ENCODE measurements at places on chromosomes 3 and 15.

DNA sequence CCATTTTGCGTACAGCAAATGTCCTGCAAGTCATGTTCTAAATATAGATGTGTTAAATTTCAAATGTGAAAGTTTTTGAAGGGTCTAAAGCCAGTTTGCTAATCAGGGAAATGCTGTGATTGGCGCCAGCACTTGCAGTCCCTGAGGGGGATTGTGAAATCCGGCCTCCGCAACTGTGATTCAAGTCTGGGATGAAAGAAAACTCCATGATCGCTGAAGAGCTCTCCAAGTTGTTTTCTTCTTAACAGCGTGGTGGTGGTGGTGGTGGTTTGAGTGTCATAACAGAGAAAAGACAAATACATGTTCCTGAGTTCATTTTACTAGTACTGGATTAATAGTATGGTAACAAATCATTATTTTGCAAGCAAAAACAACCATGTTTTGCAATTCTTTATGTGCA lies 51.8 kb downstream of the MITF start:
- no peak for DNase-seq

GRCh38 chr15:47136236-47136635 lies 581.1 kb upstream of the SEMA6D start:
- no peak for DNase-seq

GRCh38 chr3:149658744-149659497 lies 1.1 kb upstream of the WWTR1 start:
- no peak for DNase-seq

GRCh38 chr15:58639002-58639756 lies 110.3 kb downstream of the ADAM10 start:
- no peak for DNase-seq

GRCh38 chr15:78730955-78731354 lies 80.3 kb downstream of the ADAMTS7 start:
- no peak for DNase-seq

DNA sequence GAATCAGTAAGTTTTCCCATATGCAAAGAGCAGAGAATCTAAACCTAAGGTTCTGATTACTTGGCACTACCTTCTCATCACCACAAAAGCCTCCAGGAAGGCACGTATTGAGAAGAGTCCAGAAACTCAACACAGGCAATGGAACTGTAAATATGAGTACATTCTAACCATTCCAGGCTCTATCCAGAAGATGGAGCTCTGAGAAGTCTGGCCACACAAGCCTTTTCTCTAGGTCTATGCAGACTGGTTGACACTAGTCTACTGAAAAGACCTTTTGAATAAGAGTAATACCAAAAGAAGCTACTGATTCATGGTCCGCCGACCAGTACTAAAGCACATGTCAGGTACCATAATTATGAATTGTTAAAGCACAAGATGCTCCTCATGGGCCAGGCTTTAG lies 12.2 kb upstream of the NCKIPSD start:
- no peak for DNase-seq

DNA sequence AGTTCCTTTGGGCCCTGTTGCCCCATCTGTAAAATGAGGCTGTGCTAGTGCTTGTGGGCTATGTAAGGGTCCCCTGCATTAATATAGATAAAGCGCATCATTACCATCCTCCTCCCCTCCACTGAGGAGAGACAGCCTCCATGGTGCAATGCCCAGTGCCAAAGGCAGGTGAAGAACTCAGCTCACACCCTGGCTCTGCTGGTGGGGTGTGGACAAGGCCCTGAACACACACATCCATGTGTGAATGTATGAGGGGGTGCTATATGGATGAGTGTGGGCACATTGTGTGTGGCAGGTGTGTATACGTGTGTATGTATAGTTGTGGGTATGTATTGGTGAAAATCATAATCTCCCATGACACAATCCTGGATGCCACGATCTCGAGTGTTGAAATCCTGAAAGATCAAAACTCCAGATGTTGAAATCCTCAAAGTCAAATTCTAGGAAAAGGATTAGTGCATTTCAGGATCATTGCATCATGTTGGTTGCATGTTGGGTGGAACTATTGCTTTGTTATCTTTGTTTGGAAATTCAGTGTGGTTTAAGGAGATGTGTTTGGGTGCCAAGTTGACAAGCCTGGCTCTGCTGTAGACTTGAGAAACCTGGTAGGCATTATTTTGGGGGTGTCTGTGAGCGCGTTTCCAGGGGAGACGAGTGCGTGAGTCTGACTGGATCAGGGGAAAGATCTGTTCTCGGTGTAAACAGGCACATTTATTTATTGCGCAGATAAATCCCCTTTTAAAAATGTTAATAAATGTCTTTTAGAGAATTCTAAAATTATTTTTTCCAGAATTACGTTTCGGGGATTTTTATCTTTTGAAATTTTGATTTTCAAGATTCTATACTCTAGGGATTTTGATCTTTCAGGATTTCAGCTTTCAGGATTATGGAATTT lies 42.0 kb upstream of the SEC61A1 start:
- no peak for DNase-seq

- peak; percentile 32 for DNase-seq
Measured at GRCh38 chr15:25181293-25182097, 226.7 kb downstream of the SNRPN start.

- no peak for DNase-seq
Measured at GRCh38 chr3:65671004-65671403, 367.7 kb downstream of the MAGI1 start.

DNA sequence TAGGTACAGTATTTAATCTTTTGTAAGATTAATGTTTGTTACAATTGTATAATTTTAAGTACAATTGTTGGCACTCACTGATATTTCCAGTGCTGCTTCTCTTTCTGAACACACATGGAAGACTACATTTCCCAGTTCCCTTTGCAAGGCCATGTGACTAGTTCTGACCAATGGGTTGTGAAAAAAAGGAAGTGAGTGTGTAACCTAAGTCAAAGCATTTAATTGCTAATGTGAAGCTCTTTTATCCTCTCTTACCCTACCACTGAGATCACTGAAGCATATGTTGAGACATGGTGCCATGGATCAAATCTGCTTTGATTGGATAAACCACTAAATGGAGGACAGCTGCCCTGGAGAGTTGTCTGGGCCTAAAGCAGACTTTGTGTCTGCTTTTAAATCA lies 83.9 kb upstream of the PLXND1 start:
- DNase-seq = no peak

DNA sequence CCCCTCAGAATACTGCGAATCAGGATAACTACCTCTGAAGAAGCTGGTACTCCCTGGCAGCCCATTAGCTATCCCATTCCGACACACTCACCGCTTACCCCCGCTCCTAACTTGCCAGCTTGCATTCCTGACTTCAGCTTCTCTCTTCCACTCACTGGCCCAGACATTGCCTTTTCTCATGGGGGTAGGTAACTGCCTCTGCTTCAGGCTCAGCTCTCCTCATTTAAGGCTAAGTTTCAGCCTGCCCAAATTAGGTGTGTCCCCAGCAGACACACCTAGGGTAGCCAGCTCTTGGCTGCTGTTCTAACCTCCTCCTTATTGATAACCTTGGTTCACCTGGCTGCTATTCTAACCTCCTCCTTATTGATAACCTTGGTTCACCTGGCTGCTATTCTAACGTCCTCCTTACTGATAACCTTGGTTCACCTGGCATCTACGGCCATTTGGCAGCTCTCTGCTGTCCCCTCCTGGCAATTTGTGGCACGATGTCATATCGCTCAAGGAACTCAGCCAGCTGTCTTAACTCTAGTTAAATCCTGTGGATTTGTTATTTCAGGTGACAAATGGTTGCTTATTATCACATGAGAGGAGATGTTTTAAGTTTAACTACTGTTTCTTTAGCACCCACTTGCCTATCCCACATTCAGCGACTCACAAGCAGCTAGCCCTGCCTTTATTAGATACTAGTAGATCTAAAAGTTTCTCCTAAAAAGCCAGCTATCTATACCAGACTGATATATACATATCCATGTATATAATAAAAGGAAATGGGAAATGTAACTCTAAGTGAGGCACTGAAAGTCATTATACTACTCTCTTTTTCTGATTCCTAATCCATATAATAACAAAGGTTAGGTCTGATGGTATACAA lies 106.5 kb upstream of the ACP3 start:
- no peak for DNase-seq

GRCh38 chr15:64096668-64097384 lies 1.0 kb downstream of the SNX1 start:
- no peak for DNase-seq

DNA sequence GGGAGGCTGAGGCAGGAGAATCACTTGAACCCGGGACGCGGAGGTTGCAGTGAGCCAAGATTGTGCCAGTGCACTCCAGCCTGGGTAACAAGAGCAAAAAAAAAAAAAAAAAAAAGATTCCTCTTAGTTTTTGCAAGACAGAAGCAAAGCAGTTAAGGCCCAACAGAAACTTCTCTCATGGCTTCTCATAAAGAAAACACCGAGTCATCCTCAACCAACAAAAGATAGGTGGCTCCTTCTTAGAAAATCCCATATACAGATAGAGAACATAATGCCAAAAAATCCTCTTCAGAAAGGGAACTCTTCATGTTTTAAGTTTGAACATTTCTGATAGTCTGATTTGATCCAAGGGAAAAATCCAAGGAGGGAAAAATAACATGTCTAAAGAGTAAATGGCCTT lies 12.5 kb upstream of the SKIL start:
- no peak for DNase-seq

DNA sequence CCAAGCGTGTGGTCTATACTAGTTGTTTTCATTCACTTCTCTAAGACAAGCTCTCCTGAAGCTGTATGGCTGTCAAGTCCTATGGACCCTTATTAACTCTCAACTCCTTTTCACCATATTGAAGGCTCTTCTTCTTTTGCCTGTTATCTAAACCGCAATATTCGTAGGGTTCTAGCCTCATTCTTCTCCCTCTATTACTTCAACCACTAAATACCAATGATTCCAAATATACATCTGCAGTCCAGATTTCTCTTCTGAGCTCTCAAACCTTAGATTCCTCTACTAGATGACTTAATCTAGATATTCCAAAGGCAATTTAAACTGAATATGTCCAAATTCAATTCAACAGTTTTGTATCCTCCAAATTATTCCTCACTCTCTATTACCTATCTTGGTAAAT lies 24.6 kb downstream of the AQR start:
- no peak for DNase-seq

DNA sequence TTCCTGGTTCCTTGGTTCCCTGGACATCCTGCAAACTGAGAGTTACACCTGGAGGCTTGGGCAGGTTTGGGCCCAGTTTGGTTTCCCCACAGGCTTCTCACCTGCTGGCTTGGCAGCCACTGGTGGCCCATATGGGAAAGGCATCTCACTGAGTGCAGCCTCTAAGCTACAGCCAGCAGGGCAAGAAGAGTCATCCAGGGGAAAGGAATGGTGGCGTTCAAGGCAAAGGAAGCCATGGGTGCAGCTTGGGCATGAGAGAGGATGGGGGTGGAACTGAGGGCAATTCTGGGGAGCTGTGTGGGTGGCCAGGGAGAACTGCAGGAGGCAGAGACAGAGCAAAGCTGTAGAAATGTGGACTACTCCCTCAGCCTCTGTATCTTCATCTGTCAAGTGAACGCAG lies 106.4 kb downstream of the EPHB1 start:
- no peak for DNase-seq

DNA sequence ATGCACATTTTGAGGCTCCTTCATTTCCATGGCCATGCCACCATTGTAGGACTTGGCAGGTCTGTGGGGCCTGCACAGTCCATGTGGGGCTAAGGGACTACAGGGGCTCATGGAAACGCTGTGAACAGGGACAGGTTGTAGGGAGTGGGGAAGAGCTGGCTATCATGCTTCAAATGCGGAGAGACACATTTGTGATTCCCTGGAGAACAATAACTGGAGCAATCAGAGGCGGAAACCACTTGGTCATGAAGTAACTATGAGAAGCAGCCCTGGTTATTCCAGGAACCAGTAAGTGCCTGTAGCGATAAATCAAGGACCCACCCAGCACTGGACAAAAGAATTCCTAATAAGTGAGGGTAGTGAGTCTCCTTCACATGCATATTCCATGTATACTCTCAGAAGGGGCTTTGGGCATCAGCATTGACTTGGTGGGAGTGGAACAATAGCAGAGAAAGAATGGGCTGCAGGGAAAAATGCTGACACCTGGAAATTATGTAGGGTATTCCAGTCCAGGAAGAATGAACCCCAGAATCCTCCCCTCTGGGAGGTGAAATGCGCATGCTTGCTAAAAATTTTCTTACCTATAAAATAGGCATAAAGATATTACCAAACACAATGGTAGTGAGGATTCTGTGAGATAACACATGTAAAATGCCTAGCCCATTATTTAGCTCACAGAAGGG lies 251.4 kb upstream of the ROPN1 start:
- DNase-seq = no peak

DNA sequence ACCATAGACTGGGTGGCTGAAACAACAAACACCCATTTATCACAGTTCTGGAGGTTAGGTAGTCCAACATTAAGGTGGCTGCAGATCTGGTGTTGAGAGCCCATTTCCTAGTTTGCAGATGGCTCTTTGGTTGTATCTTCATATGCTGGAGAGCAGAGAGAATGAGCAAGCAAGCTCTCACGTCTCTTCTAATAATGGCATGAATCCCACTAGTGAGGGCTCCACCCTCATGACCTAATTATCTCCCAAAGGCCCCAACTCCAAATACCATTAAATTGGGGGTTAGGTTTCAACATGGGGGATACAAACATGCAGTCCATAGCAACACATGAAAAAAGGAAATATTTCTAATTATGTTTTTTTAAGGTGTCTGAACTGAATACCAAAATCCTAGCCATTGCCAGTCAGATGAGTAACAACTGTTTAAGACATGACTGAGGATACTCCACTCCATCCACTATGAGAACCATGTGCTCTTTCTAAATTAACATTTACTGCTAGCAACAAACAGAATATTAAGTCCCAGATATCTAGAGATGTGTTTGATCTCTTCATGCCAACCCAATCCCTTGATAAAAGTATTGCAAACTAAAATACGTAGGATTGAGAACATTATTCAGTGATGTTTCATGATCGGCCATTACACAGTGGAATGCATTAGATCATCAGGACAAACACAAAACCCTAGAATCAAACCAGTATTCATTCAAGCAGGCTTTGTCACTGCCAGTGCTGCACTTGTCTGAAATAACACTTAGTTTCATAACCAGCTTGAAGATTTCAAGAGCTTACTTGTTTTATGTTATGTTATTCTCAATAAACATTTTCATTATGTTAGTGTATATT lies 340.3 kb downstream of the SLC9A9 start:
- no peak for DNase-seq

DNA sequence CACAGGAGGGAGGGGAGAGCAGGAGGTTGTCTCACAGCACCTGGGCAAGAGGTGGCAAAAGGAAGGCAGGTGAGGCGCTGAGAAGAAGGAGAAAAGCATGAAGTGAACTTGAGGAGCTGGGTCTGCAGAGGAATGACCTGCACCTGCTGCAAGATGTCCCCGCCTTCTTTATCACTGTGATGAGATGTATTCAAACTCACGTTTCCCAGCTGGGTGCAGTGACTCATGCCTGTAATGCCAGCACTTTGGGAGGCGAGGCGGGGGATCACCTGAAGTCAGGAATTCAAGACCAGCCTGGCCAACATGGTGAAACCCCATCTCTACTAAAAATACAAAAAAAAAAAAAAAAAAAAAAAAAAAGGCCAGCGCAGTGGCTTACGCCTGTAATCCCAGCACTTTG lies 22.2 kb upstream of the ZNF710 start:
- DNase-seq = no peak

Data from natural killer cell treated with Interleukin-12 subunit alpha and Interleukin-12 subunit beta and Interleukin-15 and Interleukin-18, amount 100 ng/mL, for 72 hours (primary cell).